ENCODE measurements at places on chromosomes 6 and 20. TPM values are rescaled to one million over a fixed set of nuclear protein-coding genes. Genes with fewer than 3 reads are reported as not detected.

Gene CNKSR3
- 12.8 TPM for total RNA-seq

Gene HRH3
- total RNA-seq = not detected

Gene FRMD1
- 0.20 TPM for total RNA-seq

Gene SMOC2
- 123 TPM for total RNA-seq

Gene NOX3
- total RNA-seq = not detected

Gene WFDC12
- total RNA-seq = not detected

Gene FAM209B
- total RNA-seq = not detected

Gene MEP1A
- 3.0 TPM for total RNA-seq

DNA sequence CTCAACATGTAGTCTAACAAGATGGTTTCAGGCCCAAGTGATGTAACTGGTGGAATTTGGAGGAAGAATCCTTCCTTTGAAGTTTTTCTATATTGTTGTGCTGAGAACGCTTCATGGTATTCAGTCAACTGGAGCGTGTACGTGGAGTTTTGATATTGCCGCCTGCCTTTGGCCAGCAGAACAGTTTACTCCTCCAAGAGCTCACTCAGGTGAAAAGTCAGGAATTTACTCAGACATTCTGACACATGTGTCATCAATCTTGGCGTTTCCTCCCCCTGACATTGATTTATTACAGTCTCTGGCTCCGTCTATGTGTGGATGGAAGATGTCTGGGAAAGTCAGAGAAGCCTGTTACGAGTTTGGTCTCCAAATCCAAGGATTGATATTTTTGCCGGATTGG lies 19.0 kb upstream of the TGM2 start:
- no peaks in the 10 kb centered on the region for H3K36me3 ChIP-seq
- H3K4me1 ChIP-seq = no peaks in the 10 kb centered on the region
- H3K4me3 ChIP-seq = no peak overlapping the region
- no peaks in the 10 kb centered on the region for H3K27me3 ChIP-seq
- no peak for DNase-seq
- H3K27ac ChIP-seq = no peak overlapping the region

- DNase-seq = no peak
- H3K4me3 ChIP-seq = no peak overlapping the region
- H3K4me1 ChIP-seq = peaks cover 5% of the 10 kb centered on the region
- H3K27ac ChIP-seq = no peak overlapping the region
Measured at GRCh38 chr20:843912-844311, 10.4 kb downstream of the FAM110A start.

DNA sequence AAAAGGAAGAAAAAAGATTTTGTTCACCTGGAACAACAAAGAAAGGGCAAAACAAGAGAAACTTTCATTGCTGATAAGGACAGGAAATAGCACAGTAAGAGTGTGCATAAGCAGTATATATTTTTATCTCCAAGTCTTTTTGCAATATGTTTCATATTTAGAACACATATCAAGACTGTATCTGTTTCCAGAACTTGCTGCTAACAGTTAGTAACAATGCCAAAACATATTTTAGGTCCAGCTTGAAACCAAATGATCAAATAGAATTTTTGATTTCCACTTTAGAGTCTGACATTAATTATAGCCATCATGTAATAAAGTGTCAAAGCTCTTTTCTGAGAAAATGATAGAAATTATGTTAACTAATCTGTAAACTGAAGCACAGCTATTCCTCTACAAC lies 143.5 kb upstream of the SUPT3H start:
- H3K36me3 ChIP-seq = no peaks in the 10 kb centered on the region
- no peak overlapping the region for H3K4me3 ChIP-seq
- no peak for DNase-seq

DNA sequence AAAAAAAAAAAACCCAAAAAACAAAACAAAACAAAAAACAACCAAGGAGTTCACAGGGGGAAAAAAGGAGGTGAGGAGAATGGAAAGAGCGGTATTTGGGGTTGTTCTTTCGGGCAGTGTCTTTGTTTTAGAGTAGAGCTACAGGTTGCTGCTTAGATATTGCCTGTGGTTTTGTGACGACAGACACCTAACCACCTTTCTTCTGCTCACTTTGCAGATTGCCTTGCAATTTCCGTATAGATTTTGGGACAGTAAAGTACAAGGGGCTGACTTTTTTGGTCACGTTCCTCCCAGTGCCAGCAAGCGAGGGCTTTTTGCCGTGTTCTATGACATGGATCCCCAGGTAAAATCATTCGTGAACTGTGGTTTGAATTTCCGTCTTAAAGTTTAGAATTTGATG lies 50.9 kb downstream of the DEK start:
- no peaks in the 10 kb centered on the region for H3K4me1 ChIP-seq
- no peak overlapping the region for H3K27ac ChIP-seq
- DNase-seq = no peak

- H3K4me1 ChIP-seq = no peaks in the 10 kb centered on the region
- no peak overlapping the region for H3K4me3 ChIP-seq
- H3K27ac ChIP-seq = no peak overlapping the region
- no peak for DNase-seq
- H3K27me3 ChIP-seq = no peaks in the 10 kb centered on the region
- H3K36me3 ChIP-seq = no peaks in the 10 kb centered on the region
Measured at GRCh38 chr20:53767206-53767930, 173.7 kb upstream of the ZNF217 start.

DNA sequence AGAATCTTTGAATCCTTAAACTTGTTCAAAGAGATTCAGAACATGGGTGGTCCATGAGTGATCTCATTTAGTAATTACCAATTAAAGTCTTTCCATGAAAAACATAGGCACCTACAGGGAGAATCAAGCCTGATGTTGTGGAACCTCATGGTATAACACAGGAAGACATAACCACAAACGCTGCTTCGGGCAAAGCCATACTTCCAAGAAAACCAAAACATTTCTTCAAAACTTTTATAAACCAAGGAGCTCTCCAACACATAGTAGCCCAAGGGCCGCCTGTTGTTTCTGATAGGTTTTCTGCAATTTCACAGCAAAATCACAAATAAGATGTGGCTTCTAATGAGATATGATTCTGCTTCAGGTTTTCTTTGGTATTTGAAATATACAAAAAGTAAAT lies 2.5 kb downstream of the CHD6 start:
- no peaks in the 10 kb centered on the region for H3K27me3 ChIP-seq
- DNase-seq = no peak
- H3K4me3 ChIP-seq = no peak overlapping the region
- no peaks in the 10 kb centered on the region for H3K36me3 ChIP-seq

DNA sequence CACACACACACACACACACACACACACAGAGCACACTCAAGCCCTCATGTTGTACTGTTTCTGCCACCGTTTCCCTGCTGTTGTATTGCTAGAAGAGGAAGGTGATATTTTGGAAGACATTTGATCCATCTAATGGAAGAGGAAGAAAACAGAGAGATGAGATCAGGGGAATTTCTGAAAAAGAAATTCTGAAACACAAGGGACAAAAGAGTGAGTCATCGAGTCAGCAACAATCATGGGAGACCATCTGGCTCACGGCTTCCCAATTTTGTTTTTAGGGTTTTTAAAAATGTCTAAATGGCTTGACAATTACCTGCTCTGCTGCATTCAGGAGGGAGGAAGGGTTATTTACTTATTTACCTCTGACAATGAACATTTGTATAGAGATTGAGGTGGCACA lies 22.0 kb downstream of the SOX4 start:
- no peaks in the 10 kb centered on the region for H3K4me1 ChIP-seq
- H3K36me3 ChIP-seq = no peaks in the 10 kb centered on the region
- no peak for DNase-seq
- H3K4me3 ChIP-seq = no peak overlapping the region
- H3K27me3 ChIP-seq = no peaks in the 10 kb centered on the region
- no peak overlapping the region for H3K27ac ChIP-seq

All from ovary (tissue), 10 donors.